Body of pancreas (tissue), 4 donors: ENCODE measurements at places on chromosomes 3 and 15.
A peak's percentile ranks its signal among the peaks of the same experiment; 100 is the strongest.

DNA sequence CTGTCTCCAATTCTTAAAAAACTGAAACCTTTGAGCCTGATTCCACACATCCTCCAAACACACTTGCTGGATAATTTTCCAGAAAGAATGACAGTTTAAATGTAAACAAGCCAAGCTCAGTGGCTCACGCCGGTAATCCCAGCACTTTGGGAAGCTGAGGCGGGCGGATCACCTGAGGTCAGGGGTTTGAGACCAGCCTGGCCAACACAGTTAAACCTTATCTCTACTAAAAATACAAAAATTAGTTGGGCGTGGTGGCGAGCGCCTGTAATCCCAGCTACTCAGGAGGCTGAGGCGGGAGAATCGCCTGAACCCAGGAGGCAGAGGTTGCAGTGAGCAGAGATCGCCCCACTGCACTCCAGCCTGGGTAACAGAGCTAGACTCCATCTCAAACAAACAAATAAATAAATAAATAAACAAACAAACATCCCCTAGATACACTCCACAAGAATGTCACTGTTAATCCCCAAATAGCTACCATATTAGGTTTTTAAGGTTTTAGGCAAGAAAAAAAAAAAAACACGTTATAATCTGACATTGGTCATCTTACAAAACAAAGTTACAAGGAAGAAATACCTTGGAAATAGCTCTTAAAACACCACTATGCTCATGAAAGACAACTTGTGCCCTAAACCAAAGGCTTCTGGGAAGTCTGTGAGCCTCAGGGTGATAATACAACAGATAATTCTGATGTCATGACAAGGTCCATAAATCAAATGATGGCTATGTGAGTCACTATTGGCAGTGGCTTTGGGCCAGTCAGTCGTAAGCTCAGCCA lies 13.2 kb downstream of the TNIK start:
- DNase-seq, result no peak
- H3K27ac ChIP-seq, result no peak overlapping the region
- H3K27me3 ChIP-seq, result no peaks in the 10 kb centered on the region
- H3K4me1 ChIP-seq, result peaks cover 10% of the 10 kb centered on the region

DNA sequence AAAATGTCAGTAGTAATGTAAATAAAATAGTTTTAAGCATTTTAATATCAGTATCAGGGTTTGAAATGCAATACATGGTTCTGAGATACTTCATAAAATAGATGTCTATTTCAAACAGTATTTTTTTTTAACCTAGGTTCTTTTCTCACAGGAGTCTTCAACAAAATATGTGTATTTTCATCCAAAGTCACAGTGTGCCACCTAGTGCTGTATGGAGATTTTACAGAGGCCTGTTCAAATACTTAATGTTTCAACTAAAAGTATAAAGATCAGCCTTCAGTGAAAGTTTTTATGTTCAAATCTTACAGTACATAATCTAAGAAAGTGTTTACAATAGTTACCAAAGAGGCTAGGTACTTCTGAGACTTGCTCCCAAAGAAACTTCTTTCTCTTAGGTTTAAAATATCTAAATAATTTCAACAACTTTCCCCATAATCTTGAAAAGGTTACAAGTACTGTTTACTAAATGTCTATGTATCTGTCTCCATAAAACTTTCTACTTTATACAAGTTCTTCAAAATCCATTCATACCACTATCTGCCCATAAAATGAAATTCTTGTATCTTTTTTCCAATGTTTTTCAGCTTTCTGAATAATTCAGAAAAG lies 38.3 kb downstream of the SCAPER start:
- no peak for DNase-seq
- H3K36me3 ChIP-seq, result no peaks in the 10 kb centered on the region
- no peak overlapping the region for H3K4me3 ChIP-seq

DNA sequence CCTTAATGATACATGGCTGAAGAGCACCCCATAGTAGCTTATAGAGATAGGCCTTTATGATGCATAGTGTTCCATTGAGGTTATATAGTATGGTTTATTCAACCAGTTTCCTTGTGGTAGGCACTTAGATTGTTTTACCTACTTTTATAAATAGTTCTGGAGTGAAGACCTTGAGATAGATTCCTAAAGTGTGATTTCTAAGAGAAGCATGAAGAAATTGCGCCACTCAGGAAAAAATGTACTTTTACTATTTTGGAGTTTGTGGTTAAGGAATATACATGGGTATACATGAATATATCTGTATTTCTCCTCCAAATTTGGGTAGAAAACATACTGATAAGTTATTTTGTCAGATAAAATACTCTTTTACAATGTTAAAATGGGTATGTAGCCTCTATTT lies 70.5 kb downstream of the CHD2 start:
- H3K36me3 ChIP-seq, result peaks cover 4% of the 10 kb centered on the region
- H3K4me3 ChIP-seq, result no peak overlapping the region
- H3K27me3 ChIP-seq, result no peaks in the 10 kb centered on the region
- peaks cover 17% of the 10 kb centered on the region for H3K4me1 ChIP-seq

DNA sequence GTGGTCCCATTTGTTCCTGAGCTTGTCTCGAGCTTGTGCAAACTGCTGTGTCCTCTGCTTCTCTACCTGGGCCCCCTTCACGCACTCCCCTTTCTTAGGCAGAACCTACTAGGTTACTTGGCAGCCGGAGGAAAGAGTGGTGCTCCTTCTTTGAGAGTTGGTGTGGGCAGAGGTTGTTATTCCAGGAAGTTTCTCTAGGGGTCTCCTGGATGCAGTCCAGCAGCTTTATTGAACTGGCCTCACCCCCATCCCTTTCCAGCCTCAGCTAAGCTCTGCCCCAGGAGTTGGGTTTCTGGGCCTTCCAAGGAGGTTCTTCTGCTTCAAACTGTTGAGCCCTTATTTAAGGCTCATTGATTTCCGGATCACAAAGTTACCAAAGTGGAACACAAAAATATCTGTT lies 103.2 kb downstream of the C3orf70 start:
- no peak for DNase-seq
- no peaks in the 10 kb centered on the region for H3K27me3 ChIP-seq
- H3K4me3 ChIP-seq, result no peak overlapping the region
- no peaks in the 10 kb centered on the region for H3K4me1 ChIP-seq

- DNase-seq, result no peak
- H3K27me3 ChIP-seq, result no peaks in the 10 kb centered on the region
- H3K4me3 ChIP-seq, result no peak overlapping the region
- peak overlapping the region; percentile 100 for H3K27ac ChIP-seq
- H3K36me3 ChIP-seq, result no peaks in the 10 kb centered on the region
- peaks cover 41% of the 10 kb centered on the region for H3K4me1 ChIP-seq
Measured at GRCh38 chr15:92886042-92886537, 14.0 kb upstream of the CHD2 start.

DNA sequence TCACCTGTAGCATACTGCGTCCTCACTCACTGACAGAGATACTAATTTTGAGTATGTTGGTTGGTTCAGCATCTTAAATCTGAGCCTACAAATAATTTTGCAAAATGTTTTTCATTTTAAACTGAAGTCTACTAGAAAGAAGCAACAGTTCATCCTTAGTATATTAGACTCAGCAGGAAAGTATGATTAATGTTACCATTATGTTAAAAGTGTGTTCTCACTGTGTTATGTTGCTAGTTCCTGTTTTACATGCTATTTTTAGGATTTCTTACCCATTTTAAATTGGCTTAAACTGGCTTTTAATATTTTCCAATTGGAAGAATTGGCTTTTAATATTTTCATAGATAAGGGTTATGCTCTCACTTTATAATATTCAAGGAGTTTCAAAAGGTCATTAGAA lies 25.7 kb downstream of the ACKR4 start:
- no peak overlapping the region for H3K4me3 ChIP-seq
- H3K36me3 ChIP-seq, result peaks cover 6% of the 10 kb centered on the region
- no peak overlapping the region for H3K27ac ChIP-seq
- no peaks in the 10 kb centered on the region for H3K27me3 ChIP-seq
- H3K4me1 ChIP-seq, result no peaks in the 10 kb centered on the region

DNA sequence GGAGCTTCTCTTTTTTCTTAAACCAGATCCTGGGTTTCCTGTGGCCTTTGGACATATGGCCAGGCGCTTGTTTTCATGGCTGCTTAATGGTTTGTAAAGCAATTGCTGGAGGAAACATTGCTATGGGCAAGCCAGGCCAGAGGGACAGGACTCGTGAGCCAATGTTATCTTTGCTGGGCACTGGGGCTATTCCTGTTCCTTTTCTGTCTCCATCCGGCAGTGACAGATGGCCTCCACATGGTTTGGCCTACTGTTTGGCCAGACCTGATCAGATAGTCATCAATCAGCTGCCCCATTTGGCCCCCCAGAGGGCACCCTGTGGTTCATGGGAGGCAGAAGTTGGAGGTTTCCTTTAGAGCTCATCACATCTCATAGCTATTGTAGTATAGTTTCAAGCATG lies 326.1 kb upstream of the ROPN1 start:
- H3K27ac ChIP-seq, result no peak overlapping the region
- no peaks in the 10 kb centered on the region for H3K36me3 ChIP-seq
- DNase-seq, result no peak
- H3K27me3 ChIP-seq, result no peaks in the 10 kb centered on the region
- no peak overlapping the region for H3K4me3 ChIP-seq

DNA sequence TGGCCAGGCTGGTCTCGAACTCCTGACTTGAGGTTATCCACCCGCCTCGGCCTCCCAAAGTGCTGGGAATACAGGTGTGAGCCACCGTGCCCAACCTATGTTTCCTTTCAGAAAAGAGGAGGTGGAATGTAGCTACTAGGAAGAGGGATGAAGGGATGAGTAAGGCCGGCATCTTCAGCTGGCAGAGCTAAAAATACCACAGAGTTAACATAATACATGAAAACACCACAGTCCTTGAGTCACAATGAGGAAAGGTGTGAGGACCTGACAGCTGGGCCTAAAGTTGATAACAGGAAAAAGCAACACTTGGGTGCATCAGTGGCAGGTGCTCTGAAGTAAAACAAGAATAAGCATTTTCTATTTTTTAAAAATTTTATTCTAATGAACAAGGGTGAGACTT lies 392.2 kb downstream of the DIPK2A start:
- no peaks in the 10 kb centered on the region for H3K36me3 ChIP-seq
- H3K27me3 ChIP-seq, result no peaks in the 10 kb centered on the region
- H3K4me1 ChIP-seq, result no peaks in the 10 kb centered on the region
- DNase-seq, result no peak

DNA sequence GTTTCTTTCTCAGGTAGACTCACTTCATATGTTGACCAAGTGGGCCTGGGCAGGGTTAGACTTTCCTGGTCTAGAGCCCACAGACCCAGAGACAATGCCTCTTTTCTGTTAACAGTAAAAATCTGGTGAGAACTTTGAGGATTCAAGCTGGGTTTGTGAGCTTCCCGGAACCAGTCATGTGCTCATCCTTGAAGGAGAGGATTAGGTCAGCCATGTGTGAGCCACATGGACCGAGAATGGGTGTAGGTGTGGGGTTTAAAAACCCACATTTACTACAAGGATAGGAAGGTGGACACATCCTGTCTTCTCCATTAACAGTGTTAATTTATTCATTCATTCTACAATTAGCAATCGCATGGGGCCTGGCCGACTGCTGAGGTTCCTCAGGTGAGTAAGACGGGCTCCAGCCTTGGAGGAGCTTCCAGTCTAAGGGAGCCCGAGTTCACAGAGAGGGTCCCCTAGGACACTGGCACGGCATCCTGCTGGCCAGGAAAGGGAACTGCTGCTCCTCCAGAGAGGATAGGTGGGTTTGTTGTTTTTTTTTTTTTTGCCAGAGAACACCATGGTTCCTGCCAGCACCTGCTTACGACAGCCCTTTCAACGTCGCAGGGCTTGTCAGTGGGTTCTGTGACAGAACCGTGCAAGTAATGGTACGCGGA lies 69.0 kb downstream of the SQOR start:
- no peaks in the 10 kb centered on the region for H3K27me3 ChIP-seq
- H3K4me1 ChIP-seq, result peaks cover 6% of the 10 kb centered on the region
- no peak overlapping the region for H3K4me3 ChIP-seq
- no peak for DNase-seq
- no peak overlapping the region for H3K27ac ChIP-seq

- H3K27ac ChIP-seq, result no peak overlapping the region
- no peaks in the 10 kb centered on the region for H3K27me3 ChIP-seq
- no peaks in the 10 kb centered on the region for H3K4me1 ChIP-seq
- no peak for DNase-seq
- no peak overlapping the region for H3K4me3 ChIP-seq
Measured at GRCh38 chr3:39241561-39241960, 38.3 kb downstream of the CX3CR1 start.

- H3K4me3 ChIP-seq, result no peak overlapping the region
- H3K4me1 ChIP-seq, result no peaks in the 10 kb centered on the region
- DNase-seq, result no peak
- H3K27me3 ChIP-seq, result no peaks in the 10 kb centered on the region
- H3K36me3 ChIP-seq, result no peaks in the 10 kb centered on the region
Measured at GRCh38 chr3:35598804-35599203, 40.5 kb upstream of the ARPP21 start.

DNA sequence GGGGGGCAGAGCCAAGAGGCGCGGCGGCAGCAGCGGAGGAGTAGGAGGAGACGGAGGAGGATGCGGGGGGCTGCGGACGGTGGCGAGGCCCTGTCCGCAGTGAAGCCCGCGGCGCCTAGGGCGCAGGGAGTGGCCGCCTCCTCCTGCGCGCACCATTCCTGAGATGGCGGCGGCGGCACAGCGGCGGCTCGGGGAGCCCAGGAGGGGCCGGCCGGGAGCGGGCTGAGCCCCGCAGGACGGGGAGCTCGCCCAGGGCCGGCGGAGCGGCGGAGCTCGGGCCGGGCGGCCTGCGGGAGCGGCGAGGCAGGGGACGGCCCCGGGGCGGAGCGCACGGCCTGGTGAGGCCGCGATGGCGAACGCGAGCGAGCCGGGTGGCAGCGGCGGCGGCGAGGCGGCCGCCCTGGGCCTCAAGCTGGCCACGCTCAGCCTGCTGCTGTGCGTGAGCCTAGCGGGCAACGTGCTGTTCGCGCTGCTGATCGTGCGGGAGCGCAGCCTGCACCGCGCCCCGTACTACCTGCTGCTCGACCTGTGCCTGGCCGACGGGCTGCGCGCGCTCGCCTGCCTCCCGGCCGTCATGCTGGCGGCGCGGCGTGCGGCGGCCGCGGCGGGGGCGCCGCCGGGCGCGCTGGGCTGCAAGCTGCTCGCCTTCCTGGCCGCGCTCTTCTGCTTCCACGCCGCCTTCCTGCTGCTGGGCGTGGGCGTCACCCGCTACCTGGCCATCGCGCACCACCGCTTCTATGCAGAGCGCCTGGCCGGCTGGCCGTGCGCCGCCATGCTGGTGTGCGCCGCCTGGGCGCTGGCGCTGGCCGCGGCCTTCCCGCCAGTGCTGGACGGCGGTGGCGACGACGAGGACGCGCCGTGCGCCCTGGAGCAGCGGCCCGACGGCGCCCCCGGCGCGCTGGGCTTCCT lies at the start of gene GPR27:
Gene GPR27 (plus strand): TSS at position 155 of the 909 bp plus-strand sequence. CDS start 195 bp downstream, at position 350.
- H3K4me3 ChIP-seq, result no peak within 1 kb of the TSS
- H3K27me3 ChIP-seq, result no peaks in the 10 kb centered on the region
- H3K4me1 ChIP-seq, result peaks cover 8% of the 10 kb centered on the region
- H3K27ac ChIP-seq, result no peak within 1 kb of the TSS

- no peaks in the 10 kb centered on the region for H3K27me3 ChIP-seq
- H3K4me1 ChIP-seq, result no peaks in the 10 kb centered on the region
- H3K4me3 ChIP-seq, result no peak overlapping the region
- no peak overlapping the region for H3K27ac ChIP-seq
- H3K36me3 ChIP-seq, result no peaks in the 10 kb centered on the region
Measured at GRCh38 chr3:40827226-40827625, 302.5 kb downstream of the ZNF621 start.
